ENCODE measurements at places on chromosomes 3 and 15.
A peak's percentile ranks its signal among the peaks of the same experiment; 100 is the strongest.

- no peak for DNase-seq
Measured at GRCh38 chr15:71962537-71962936, 152.2 kb downstream of the NR2E3 start.

DNA sequence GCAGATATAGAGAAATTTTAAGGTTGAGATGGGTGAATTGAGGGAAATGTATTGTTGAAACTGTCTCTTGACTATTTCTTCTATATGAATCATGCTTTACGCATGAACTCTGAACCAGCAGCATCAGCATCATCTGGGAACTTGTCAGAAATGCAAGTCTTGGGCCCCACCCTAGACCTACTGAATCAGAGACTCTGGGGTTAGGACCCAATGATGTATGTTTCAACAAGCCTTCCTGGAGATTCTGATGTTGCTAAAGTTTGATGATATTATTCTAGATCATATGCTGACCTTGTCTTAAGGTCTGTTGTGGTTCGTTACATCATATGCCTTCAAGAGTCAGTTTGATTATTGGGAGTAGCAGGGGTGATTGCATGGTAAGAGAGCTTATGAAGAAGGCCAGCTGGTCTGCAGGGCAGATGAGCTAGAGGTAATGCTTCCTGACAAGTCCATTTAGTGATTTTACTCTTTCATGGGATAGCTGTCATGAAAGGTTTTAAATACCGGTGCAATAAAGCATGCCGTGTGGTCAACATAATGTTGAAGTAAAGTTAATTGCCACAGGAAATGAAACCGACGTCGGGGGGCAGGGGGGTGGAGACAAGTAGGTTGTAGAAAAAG lies 152.4 kb upstream of the MRPL3 start:
- no peak for DNase-seq

DNA sequence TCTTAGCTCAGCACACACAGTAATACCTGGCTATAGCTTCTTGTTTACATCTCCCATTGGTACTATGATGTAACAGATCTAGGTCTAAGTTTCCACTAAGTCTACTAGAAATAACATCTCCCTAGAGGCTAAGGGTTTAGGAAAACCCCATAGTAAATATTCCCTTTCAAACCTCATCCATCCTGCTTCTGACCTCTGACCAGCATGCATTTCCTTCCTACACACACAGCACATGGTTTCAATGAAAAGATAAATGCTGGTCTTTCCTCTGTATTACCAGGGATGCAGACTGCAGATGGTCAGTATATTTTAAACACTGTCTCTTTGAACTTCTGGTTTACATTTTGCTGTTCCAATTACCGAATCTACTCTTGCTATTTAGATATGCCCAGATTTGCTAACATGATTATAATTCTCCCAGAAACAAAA lies 96.6 kb downstream of the EFL1 start:
- no peak for DNase-seq

DNA sequence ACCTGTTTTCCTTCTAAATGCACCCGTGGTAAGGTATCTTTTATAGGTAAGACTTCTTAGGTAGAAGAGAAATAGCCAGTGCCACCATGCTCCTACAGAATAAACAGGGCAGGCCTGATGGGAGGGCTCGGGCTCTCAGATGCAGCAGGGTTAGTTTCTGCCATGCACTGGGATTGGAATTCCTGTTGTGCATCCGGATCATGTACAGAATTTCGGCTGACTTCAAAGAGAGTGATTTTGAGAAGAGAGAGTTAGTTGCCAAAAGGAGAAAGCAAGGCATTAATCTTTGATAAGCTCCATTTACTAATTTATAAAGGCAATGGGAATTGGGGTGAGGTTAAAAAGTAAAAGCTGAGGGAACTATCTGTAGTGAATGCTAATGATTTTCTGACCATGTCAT lies 211.2 kb downstream of the WDR72 start:
- DNase-seq, result no peak

DNA sequence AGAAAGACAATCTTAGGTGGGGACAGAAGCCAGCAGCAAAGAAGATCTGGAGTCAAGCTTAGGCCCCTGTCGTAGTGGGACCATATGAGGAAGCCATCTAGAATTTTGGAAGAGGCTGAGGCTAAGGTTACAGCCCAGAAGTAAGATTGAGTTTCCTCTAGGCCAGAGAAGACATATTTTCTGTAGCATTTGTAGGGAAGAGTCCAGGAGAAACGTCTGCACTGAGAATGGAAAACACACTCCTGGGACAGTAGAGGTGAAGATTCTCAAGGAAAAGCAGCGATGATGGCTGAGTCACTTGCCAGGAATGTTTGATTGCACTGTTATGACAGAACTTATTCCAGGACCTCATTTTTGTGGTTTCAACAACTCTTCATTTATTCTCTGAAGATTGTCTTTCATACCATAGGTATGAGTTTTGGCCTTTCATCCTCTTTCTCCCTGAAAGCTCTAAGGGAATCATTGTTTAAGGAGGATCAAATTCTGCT lies 107.2 kb downstream of the GTPBP8 start:
- DNase-seq, result no peak

DNA sequence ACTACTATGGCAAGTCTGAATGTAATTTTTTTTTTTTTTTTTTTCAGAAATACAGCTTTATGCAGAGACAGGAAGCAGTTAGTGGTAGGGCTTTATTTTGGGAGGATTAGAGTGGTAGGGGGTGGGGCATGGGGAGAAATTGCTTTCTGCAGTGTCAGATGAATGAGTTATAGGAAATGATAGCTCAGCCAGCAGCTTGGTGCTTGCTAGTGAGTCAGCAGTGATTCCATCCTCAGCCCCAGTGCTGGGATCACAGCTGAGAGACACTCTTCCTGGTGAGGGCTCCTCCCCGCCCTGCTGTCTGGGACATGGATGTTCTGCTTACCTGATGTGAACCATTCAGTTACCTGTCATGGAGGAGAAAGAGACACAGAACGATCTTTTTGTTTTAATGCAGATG lies 39.6 kb downstream of the SEMA6D start:
- no peak for DNase-seq

- DNase-seq, result peak; percentile 75
Measured at GRCh38 chr3:42043099-42043813, 47.9 kb upstream of the TRAK1 start.
